ENCODE measurements at places on chromosomes 7 and 10. TPM values are rescaled to one million over a fixed set of nuclear protein-coding genes. Genes with fewer than 3 reads are reported as not detected.

TAF3 gene
- 5.7 TPM for polyA plus RNA-seq

DRGX gene
- not detected for polyA plus RNA-seq

BRAT1 gene
- 20.3 TPM for polyA plus RNA-seq

AKR1B15 gene
- polyA plus RNA-seq, result 0.42 TPM

CDC14C gene
- polyA plus RNA-seq, result not detected

TFEC gene
- 1.2 TPM for polyA plus RNA-seq

CYP2C8 gene
- 0.82 TPM for polyA plus RNA-seq

A1CF gene
- 0.10 TPM for polyA plus RNA-seq

CYP2E1 gene
- 1.4 TPM for polyA plus RNA-seq

CDHR3 gene
- 22.2 TPM for polyA plus RNA-seq

PPP1R17 gene
- not detected for polyA plus RNA-seq

Data from forelimb muscle (tissue), 1 donor.